ENCODE measurements at places on chromosomes 7 and 10.

DNA sequence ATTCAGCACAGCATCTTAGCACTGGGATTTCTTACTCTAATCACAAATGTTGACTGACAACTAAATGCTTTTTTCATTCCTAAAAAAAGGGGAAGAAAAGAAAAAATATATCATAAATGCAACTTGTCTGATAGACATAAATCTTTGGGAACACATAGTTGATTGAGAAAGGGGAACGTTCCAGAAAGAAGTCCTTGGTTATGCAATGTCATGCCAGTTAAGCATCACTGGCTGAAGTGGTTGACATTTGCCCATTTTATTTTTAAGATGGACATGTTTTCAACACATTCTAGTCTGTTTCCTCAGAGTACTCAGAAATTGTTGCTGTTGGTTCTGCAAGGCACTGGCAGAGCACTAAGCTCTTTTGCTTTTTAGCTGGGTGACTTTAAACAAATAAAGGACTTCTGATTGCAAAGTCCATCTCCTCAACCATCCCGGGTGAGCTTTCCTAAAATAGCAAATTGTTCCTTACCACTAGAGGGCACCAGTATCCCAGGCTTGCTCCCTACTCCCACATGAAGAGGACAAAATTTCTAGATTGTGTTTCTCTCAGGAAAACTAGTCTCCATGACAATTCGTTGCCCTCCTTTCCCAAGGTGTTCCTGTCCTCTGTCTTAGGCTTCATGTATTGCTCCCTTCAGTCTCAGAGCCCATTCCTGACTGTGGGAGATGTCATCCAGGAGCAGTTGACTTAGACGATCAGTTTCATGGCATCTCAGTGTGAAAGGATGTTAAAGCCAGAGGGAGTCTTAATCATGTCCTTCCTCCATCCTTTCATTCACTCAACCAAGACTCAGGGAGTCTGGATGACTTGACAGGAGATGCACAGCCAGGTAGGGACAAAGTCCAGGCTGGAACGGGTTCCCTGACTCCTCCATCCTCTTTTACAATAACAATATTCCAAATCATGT, 23.9 kb downstream of the OPALIN start:
- no peak for DNase-seq

DNA sequence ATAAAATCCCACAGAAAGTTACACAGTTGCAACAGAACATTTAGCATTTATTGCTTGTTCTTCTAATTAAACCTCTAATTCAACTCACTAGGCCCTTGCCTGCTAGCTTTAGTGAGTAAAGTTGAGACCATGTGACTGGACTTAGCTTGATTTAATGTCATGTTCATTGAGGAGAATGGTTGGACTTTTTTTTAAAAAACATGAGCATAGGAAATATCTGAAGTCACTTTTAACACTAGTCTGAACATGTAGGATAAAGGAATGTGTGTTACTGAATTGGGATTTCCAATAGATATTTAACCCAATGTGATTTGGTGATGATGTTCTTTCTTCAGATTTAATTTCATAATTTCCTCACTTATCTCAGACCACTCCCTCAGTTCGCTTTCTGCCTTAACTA, 24.6 kb upstream of the GLCCI1 start:
- no peak for DNase-seq

GRCh38 chr7:12573885-12574284, 3.4 kb downstream of the SCIN start:
- DNase-seq, result no peak

GRCh38 chr7:98107313-98107721, 655 bp downstream of the LMTK2 start:
- DNase-seq, result no peak

- no peak for DNase-seq
These were observed 464.4 kb upstream of the AKR1E2 start for GRCh38 chr10:4361581-4361980.

DNA sequence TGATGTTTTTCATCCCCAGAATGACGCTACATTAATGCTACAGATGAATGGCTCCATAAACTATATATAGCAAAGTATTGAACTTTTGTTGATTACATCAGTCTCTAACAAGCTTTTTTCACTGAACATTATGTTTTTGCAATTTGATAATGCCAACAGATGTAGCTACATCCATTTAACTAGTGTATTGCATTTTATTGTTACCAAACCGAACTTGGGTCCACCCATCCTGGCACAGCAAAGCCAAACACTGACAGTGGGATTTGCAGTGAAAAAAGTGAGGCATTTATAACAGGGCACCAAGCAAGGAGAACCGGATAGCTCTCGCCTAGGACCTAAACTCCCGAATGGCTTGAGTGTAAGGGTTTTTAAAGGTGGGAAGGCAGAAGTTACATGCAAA, 182.8 kb upstream of the TNS3 start:
- no peak for DNase-seq

- no peak for DNase-seq
These were observed 38.6 kb upstream of the ADD3 start for GRCh38 chr10:109968953-109969759.

DNA sequence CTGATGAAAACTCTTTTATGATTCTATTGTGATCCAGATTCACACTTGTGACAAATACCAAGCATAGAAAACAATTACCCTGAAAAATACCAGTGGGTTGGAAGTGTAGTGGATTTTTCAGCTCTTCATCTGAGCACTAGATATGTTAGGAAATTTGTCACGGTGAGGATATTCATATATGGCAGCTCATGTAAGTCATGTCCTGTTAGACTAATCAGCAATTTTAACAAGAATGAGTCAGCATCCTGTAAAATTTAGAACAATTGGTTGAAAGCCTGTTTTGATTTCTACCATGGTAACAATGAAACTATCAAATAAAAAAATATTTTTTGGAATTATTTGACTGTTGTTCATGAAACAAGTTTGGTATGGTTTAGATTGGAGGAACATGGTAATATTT, 334.3 kb downstream of the CACNA2D1 start:
- DNase-seq, result no peak

DNA sequence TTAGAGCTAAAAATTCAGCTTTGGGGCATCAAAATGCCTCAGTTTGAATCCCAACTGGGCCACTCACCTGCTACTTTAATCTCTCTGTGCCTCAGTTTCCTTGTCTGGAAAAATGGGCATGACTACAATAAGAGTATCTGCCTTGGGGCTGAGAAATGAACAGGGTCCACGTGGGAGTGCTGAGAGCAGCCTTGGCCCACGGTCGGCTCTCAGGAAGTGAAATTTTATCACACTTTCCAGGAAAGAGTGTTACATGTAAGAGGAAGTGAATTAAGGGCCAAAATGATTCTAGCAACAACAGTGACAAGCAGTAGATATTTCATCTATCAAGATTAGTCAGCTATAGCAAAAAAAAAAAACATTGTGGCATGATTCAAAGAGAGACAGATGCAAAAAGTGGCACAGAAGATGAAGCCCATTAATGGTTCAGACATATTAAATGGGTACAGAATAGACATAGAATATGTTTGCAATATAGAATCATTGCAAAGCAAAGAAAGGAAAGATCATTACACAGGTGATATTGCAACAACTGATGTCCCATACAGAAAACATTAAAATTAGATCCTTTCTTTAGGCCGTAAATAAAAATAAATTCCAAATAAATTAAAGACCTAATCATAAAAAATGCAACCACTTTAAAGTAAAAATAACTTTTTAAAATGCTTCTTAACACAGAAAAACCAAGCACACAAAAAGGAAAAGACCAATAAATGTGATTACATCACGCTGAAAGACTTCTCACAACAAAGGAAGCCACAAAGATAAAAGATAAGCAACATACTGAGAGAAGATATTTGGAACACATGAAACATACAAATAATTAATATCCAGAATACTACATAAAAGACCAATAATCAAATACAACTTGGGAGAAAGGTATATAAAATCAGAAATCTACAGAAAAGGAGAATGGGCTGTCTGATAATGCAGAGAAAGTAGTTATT, 4.3 kb downstream of the TMEM273 start:
- no peak for DNase-seq

GRCh38 chr10:113221756-113222168, 271.7 kb downstream of the TCF7L2 start:
- DNase-seq, result no peak

DNA sequence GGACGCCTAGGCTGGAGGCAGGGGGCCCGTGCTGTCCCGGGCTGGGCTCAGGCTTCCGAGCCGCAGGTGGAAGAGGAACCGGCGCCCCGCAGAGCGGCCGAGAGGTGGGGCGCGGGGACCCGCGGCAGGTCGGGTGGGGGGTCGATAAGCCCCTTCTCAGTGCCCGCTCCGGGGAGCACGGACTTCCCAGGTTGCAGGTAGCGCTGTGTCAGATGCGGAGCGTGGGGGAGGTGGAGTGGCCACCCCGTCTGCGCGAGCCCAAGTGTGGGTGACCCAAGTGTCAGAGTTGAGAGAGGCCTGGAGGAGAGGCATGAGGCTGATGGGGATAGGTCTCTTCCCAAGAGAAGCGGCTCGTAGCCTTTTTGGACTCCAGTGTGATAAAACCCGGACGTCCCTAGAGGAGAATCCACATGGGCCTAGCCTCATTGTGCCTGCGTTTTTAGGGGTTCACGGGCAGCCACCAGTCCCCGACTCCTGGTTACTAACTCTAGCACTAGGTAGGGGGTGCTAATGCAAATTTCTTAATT, 580 bp downstream of the EEPD1 start:
- no peak for DNase-seq

GRCh38 chr10:51183783-51184182, 109.5 kb downstream of the PRKG1 start:
- DNase-seq, result no peak

DNA sequence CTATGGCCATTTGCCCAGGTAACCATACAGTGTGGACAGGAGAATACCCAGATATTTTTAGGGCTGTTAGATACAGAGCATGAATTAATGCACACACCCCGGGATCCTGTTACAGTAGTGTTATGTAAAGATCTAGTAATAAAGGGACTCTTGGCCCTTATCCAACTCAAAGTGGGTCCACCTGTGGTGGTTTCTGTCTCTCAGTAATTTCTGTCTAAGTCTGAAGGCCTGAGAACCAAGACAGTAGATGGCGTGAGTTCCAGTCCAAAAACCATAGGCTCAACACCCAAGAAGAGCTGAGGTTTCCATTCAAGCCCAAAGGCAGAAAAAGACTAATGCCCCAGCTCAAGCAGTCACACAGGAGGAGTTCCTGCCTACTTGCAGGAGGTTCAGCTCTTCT, 277.7 kb downstream of the ZEB1 start:
- no peak for DNase-seq

DNA sequence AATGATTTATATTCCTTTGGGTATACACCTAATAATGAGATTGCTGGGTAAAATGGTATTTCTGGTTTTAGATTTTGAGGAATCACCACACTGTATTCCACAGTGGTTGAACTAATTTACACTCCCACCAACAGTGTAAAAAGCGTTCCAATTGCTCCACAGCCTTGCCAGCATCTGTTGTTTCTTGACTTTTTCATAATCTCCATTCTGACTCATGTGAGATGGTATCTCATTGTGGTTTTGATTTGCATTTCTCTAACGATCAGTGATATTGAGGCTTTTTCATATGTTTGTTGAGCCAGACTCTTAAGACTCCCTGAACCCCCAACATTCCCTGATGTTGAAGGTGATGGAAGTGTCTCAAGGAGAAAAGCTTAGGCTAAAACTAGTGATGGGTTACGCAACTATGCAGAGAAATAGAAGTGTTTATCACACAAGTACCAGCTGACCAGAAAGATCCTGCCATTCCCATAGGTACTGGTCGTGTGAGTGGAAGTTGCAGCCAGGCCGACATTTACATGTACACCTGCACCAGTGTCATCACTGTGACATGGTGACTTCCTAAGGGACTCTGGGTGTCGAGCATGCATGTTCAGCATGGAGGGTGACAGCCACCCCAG, 711.2 kb upstream of the NRP1 start:
- no peak for DNase-seq

DNA sequence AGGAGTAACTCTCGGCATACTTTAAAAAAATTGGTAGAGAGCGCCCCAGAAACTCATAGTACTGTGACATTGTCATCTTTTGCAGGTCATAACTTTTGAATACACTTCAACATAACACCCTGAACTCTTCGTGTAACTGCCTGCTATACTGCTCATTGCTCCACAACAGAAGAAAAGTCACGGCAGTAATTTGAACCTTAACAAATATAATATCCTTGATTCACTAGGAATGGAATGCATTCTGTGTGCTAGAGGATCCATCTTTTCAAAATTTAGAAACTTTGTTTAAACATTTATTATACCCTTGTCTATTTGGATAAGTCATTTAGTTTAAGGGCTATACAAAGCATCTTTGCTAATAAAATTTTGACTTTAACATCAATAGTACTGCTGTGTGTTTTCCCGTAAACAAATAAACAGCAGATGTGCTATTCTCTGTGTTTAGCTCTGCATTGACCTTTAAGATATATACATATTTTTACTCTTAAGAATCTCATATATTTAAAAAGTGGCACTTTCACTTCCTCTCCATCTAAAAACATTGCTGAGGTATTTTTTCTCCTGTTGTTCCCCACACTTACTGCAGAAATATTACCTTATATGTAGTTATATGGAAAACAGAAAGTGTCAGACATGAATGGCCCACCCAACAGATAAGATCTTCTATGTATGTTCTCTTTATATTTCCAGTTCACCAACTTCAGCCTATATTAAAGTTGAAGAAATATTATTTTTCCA, 217.6 kb upstream of the TMEM229A start:
- DNase-seq, result no peak

- DNase-seq, result no peak
These were observed 76.0 kb upstream of the PDGFA start for GRCh38 chr7:595621-596010.

DNA sequence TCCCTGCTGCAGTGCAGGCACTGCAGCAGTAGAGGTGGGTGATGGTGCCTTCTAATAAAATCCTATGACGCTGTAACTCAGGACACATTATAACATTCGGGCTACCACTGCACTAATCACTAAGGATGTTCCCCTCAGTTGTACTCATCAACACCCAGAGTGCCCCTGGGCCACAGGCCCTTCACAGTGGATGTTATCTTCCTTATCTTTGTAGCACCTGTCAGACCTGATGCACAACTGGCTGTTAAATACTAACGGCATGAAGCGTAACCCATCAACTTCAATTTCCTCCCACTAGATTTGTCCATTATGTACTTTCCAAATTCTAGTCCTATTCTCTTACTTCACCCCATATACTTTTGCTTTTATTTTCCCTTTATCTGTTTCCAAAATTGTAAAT, 66.3 kb downstream of the PARD3 start:
- no peak for DNase-seq

GRCh38 chr10:118816471-118817168, 61.9 kb upstream of the CACUL1 start:
- DNase-seq, result no peak

Measured in stimulated activated CD8-positive, alpha-beta memory T cell treated with anti-CD3 and anti-CD28 coated beads, Interleukin-2, amount 100 ng/mL, for 1 hour (primary cell).